ENCODE measurements at places on chromosomes 3 and 15.
A peak's percentile ranks its signal among the peaks of the same experiment; 100 is the strongest.

DNA sequence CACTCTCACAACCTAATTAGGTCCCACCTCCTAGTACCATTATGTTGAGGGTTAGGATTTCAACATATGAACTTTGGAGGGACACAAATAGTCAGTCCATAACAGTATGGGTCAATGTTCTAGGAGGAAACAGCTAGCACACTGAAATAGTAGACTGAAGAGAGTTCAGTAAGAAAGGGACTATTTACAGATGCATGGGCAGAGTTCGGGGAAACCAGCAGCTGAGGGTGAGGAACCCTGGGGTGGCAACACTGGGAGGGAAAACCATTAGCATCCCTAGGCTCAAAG lies 78.0 kb upstream of the PXYLP1 start:
- no peak for DNase-seq

- DNase-seq = no peak
Measured at GRCh38 chr15:29379647-29380046, 110.0 kb upstream of the NSMCE3 start.

DNA sequence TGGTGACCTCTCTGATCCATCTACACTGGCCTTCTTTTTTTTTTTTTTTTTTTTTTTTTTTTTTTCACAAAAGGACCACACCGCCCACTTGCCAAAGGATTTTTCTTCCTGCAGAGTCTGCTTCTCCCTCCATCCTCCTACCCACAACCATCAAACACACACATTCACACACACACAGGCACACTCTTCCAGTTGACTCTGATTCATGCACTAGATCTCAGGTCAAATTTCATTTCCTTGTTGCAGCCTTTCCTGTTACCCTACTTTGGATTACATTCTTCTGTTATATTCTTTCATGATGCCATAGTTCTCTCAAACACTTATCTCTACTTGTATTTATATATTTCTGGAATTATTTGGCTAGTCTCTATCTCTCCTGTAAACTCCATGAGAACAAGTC lies 133.9 kb downstream of the STAC start:
- no peak for DNase-seq

- DNase-seq = peak; percentile 57
Measured at GRCh38 chr3:64454179-64454578, 228.9 kb upstream of the PRICKLE2 start.

DNA sequence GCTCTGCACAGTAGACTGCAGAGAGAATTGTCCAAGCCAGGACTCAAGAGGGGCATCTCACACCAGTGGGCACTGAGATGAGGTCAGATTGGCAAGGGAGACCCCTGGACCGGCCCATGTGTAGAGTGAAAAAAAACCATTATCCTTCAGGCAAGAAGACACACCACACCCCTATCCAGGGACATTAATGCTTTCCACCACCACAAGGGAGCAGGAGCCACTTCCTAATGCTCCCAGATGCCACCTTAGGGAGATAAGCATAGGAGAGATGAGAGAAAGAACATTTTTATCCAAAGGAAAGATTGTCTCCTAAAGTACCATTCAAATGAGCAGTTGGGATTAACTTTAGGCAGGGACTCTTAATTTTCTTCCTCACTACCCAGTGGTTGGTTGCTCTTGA lies 109.6 kb upstream of the PTX3 start:
- no peak for DNase-seq

DNA sequence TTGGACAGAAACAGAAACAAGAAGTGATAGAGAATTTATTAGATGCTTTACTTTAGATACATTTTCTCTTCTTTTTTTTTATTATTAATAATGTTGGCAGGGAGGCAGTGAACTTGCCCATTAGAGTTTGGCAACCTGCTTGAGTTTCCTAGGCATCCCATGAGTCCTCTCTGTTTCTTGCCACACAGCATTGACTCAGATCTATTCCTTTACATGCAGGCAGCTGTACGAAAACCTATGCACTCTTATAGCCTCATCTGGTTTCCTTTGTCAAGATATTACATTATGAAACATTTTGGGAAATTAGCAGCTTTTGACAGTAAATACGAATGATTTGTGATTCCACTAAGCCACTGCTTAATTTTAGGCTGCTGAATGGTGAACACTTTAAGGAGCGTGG lies 23.3 kb downstream of the IL1RAP start:
- DNase-seq = no peak

DNA sequence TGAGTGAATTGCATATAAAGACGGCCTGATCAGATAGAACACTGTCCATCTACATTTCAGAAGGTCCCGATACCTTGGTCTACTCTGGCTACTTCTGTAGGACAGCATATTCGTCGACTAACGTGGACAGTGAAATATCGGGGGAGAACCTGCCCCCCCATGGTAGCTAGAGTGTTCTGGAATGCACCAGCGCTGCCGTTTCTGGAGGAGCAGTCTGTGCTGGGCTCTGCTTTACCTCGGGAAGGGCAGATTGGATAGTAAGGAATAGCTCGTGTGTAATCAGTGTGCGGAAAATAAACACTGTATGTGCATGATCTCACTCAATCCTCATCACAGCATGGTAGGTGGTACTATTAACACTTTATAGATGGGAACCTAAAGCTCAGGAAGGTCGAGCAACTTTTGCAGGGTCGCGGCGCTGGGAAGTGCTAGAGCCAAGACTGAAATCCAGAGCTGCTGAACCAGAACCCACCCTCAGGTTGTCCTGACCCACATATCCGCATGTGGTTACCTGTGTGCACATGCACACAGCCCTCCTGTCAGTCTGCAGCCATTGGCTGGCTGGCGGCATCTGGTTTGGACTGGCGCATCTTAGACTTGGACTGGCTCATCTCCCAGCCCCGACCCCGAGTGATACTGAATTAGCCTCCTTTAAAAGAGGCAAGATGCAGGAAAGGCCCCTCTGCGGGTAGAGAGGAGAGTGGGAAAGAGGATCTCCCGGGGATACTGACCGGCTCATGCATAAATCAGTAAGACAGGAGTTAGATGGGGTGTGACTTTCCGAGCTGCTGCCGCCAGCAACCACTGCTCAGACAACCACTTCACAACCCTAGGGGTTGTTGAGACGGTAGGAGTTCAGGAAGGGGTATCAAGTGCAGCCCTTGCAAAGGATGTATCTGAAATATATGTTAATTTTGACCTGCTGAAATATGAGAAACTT lies 155.0 kb upstream of the BHLHE40 start:
- DNase-seq = no peak

DNA sequence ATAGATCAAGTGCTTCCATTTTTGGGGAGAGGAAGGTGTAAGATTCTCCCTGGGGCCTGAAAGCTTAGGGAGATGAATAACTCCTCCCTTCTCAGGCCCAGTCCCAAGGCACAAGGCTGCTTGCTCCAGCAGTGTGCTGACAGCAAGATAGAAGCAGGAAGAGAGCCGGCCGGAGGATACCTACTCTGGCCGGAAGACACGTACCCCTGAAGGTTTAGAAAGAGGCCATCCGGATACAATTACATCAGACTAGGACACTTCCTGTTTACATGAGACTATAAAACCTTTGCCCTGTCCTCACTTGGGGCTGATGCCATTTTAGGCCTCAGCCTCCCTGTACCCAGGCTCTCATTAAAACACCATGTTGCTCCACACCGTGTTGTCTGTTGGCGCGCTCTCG lies 329.9 kb downstream of the SV2B start:
- no peak for DNase-seq

- DNase-seq = peak; percentile 17
Measured at GRCh38 chr3:182671942-182672341, 121.4 kb upstream of the ATP11B start.
